ENCODE measurements at places on chromosomes 4 and X.

DNA sequence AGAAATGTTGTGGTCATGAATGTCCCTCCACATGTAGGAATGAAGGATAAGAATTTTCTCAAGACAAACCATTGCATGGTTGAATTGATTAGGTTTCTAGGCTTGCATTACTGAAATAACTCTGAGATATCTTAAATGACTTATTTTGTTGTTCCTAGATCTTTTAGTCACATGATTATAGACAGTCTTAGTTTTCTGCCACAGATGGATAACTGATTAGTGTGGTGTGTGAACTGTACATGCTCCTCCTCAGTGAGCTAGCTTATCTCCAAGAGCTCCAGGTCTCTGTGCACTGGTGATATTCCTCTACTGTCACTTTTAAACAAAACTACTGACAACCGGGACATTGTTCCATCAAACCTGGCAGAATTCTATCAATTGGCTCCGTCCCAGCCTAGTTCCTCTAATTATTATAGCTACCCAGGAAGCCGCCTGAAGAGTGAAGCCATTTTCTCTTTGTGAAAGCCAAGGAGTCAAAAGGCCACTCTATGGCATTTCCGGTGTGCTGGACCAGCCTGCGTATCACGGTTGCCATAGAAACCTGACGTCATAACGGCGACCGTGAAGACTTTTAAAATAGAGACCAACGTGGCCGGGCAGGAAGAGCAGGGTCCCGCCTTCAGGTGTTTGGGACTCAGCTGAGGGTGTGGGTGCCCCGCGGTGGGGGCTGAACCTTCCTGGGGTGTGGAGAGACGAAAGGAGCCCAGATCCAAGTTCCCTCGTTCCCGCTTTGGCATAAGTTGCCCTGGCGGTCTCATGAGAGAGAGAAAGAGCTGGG lies 28.1 kb downstream of the BEX3 start:
- DNase-seq = peak; percentile 23

- no peak for DNase-seq
Measured at GRCh38 chr4:18937746-18938145, 916.2 kb upstream of the LCORL start.

DNA sequence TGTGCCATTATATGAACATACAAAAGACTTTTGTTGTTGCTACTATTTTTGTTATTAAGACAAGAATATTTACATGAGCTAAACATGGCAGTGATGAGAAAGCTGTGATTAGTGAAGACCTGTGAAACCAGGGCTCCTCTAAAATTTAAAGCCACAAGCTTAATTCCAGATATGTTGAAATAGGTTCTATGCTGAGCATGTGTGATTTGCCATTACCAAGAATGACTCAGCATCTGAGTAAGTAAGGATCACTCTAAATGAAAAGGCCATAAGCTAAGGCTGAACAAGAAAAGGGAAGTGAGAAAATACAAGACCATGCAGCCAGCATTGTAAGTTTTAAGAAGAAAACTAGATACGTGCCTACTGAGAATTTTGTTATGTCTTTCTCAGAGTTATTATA lies 75.9 kb upstream of the CAMK2D start:
- DNase-seq = no peak

DNA sequence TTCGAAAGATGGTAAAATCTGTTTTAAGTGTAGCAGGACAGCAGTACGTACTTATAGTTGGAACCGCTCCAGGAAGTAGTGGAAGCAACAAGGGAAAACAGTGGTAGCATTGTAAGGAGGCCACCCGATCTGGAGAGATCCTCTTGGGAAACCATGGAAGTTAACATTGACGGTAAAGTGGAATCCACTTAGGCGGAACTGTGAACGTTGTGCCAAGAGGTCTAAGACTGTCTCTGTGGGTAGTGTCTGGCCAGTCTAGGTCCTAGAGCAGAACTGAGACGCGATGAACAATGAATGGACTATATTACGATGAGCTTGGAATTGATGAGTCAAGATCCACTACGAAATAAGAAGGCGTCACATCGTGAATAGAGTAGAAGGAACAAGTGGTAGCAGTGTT lies 124.0 kb downstream of the TENM3 start:
- no peak for DNase-seq

DNA sequence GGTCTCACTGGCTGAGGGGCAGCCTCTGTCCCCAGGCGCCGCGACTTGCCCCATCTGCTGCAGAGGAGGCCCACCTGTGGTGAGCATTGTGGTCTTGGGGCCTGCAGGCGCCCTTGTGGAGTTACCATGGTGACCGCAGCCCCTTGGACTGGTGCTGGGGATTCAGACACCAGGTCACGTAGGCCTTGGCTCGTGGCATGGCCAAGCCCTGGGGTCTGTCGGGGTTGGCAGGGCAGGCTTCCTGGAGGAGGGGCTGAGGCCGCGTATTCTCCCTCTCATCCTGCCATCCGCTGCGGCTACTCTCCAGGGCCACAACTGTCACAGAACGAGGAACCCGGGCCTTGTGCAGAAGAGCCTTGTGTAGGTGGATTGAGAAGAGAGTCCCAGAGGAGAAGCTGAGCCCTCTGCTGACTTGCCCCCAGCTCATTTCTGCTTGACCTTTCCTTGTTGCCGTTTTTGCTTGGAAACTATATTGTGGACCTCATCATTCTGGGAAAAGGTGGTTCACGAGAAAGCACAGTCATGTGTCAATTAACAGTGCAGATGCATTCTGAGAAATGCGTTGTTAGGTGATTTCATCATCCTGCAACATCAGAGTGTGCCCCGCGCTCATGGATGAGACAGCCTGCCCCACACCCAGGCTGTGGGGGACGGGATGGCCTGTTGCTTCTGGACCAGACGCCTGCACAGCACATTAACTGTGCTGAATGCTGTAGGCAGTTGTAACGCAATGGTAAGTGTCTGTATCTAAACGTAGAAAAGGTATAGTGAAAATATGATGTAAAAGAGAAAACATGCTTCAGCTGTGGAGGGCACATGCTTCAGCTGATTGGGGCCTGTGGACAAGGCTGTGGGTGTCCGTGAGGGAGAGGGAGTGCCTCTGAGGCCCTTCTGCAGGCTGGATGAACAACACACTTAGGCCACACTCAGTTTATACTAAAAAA lies 38.5 kb downstream of the TRMT44 start:
- DNase-seq = no peak

DNA sequence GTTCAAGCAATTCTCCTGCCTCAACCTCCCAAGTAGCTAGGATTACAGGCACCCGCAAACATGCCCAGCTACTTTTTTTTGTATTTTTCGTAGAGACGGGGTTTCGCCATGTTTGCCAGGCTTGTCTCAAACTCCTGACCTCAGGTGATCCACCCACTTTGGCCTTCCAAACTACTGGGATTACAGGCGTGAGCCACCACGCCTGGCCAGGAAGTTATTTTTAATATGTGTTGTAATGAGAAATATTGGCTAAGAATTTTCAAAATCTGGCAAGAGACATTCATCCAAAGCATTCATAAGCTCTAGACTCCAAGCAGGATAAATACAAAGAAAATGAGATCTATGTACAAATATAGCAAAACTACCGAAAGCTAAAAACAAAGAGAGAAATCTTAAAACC lies 18.0 kb upstream of the METAP1 start:
- no peak for DNase-seq

- no peak for DNase-seq
Measured at GRCh38 chr4:60992037-60992436, 208.1 kb upstream of the ADGRL3 start.

DNA sequence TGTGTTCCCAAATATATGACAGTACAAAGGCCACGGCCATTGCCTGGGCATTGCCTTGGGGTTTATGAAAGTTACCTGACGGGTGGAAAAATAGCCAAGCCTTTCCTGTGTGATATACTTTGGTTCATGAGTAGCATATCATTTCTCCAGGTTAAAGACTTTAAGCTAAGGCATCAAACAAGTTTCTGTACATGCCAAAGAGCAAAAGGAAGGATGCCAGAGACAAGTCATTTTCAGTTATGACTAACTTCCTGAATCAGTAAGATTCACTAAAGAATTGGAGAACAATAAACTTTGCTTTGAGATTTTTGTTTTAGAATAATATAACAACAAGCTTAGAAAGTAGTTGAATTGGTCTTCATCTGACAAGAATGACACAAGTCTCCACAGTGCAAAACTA lies 9.7 kb upstream of the GUF1 start:
- no peak for DNase-seq

DNA sequence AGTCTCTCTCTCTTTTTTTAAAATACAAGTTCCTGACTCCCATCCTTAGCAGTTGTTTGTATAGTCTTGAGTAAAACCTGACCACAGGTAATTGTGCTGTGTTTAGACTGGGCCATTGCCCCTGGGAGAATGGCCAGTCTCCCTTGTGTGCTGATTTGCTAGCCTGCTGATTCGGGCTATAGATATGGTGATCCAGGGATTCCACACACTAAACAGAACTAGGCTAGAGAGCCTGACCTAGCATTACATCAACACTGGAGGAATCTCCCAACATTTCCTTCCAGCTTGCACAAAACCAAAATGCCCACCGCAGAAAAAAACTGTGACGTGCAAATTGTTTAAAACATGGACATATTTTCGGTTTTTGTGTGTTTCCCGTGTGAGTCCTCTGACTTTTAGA lies 5.1 kb downstream of the UPRT start:
- no peak for DNase-seq

- no peak for DNase-seq
Measured at GRCh38 chrX:109537324-109537665, 651 bp downstream of the NXT2 start.

- DNase-seq = no peak
Measured at GRCh38 chr4:164012396-164013027, 518.0 kb downstream of the TMA16 start.

- DNase-seq = no peak
Measured at GRCh38 chrX:32137525-32137924, 1065.7 kb upstream of the FTHL17 start.

DNA sequence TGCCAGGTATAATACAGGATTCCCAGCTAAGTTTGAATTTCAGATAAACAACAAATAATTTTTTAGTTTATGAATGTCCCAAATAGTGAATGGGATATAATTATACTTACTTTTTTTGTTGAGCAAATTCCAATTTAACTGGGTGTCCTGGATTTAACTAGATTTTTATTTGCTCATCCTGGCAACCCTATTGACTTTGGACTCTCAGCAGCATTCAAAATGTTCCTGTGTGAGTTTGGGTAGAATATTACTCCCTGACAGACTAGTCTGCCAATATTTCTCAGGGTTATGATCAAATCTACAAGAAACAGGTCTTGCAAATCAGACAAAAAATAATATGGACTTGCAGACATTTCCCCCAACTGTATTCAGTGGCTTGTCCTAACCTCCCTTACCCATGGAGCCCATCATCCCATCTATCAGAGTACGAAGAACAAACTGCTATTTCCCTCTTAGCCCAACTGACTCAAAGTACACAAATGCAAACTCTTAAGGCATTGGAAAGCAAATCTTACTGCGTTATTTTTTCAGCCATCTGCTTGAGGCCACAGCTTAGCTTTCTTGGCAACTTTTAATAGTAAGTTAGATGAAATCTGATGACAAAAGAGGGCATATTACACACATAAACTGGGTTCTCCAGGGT lies 20.7 kb downstream of the SETD7 start:
- no peak for DNase-seq

- DNase-seq = no peak
Measured at GRCh38 chrX:121356139-121356849, 308.9 kb downstream of the GLUD2 start.

GRCh38 chrX:10615931-10616774 lies 4.2 kb downstream of the MID1 start:
- no peak for DNase-seq

DNA sequence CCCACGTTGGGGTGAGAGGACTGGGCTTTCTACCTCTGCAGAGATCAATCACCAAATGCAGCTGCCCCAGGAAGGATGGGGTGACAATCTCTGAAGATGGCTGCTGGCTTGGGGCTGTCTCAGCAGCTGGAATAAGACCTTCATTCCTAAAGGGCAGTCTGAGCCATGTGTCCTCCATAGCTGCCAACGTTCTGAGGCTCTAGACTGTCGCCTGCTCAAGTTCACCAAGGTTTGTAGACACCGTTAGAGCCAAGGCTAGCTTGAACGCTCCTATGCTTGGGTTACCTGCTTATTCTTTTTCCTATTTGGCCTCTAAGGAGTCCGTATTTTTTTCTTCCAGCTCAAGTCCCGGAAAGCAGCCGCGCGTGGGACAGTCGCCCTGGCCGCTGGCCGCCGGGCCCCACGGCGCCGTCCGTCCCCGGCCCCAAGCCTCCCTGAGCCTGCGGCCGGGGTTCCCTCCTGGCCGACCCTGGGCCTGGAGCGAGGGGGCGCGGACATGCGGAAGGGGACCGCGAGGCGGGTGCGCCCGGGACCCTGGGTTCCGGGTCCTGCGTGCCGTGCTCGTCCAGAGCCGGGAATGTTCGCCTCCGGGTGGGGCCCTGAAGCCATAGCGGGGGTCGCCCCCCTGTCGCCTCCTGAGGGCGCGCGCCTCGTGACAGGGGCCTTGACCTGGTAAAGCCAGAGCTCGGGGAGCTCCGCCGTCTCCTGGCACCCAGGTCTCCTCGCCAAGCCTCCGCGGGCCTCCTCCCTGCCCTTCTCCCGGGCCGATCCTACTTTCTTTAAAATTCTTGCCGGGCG lies 23.3 kb downstream of the MRFAP1 start:
- DNase-seq = no peak

DNA sequence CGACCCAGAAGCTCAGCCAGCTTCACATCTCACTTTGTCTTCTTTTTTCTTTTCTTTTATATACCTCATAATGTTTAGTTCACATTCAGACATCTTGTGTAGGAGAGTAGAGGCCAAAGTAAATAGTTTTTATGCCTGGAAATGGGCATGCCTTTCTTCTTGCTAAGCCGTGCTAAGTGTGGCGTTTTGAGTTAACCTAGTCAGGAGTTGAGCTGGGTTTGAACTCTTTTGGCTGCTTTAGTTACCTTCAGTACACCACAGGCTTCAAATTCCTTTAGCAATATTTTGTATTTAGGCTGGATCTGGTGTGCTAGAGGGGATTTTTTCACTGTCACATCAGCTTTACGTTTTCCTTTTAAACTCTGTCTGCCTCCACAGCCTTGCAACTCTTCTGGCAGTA lies 300.8 kb downstream of the ZNF674 start:
- no peak for DNase-seq

- no peak for DNase-seq
Measured at GRCh38 chr4:185697488-185697887, 114.5 kb downstream of the SORBS2 start.

- no peak for DNase-seq
Measured at GRCh38 chr4:172009446-172010230, 196.4 kb downstream of the GALNTL6 start.

GRCh38 chr4:8560265-8561047 lies 19.7 kb upstream of the GPR78 start:
- DNase-seq = no peak

DNA sequence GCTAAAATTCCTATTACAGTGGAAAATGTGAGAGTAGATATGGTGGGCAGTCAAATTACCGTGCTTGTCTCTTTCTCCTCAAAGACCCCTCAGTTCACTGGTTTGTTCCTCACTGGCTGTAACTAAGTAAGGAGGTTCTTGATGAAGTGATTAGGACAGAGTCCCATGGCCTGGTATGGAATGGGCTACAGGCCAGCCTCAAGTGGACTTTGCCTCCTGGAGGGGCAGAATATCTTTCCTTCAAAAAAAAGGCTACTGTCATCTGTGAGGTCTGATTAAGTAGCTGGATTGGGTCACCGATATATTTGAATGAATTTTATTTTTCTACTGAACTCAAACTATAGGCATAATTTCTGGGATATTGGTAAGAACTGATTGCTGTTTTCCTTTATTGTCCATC lies 38.5 kb upstream of the TMEM164 start:
- DNase-seq = no peak

- DNase-seq = no peak
Measured at GRCh38 chr4:134126955-134127354, 74.6 kb downstream of the PABPC4L start.

GRCh38 chrX:148995661-148996060 lies 495.2 kb downstream of the AFF2 start:
- no peak for DNase-seq

Measured in hippocampal formation (tissue), 2 donors.